ENCODE measurements at places on chromosomes 3 and 15. TPM values are rescaled to one million over a fixed set of nuclear protein-coding genes. Genes with fewer than 3 reads are reported as not detected.
A peak's percentile ranks its signal among the peaks of the same experiment; 100 is the strongest.

DNA sequence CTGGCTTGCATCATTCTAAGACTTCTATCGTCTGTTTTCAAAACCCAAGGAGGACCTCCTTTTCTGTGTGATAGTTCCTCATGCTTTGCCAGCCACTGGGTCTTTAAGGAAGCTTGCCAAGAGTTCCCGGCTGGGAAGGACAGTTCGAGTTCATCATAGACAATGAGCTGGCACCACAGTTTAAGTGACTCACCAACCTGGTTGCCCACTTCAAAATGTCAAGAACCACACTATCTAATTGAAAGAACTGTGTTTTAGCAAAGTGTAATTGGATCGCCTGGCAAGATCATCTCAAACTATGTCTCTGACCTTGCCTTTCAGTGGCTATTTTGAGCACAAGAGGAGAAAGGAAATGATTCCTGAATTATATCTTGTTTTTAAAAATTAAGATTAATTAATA lies 27.9 kb downstream of the SOX2 start:
- no peaks in the 10 kb centered on the region for H3K4me1 ChIP-seq
- no peaks in the 10 kb centered on the region for H3K36me3 ChIP-seq
- no peak for DNase-seq
- H3K27me3 ChIP-seq = no peaks in the 10 kb centered on the region
- H3K4me3 ChIP-seq = no peak overlapping the region

GRCh38 chr3:140760324-140761075 lies 82.6 kb downstream of the TRIM42 start:
- no peak overlapping the region for H3K4me3 ChIP-seq
- no peaks in the 10 kb centered on the region for H3K4me1 ChIP-seq
- no peaks in the 10 kb centered on the region for H3K36me3 ChIP-seq
- no peak overlapping the region for H3K27ac ChIP-seq
- no peak for DNase-seq

- no peak overlapping the region for H3K27ac ChIP-seq
- H3K36me3 ChIP-seq = no peaks in the 10 kb centered on the region
- DNase-seq = peak; percentile 90
- H3K4me3 ChIP-seq = no peak overlapping the region
- H3K27me3 ChIP-seq = no peaks in the 10 kb centered on the region
Observed at GRCh38 chr3:187319699-187320302, 28.3 kb upstream of the MASP1 start.

- DNase-seq = peak; percentile 92
- H3K36me3 ChIP-seq = no peaks in the 10 kb centered on the region
- H3K4me1 ChIP-seq = peaks cover 11% of the 10 kb centered on the region
- H3K4me3 ChIP-seq = peak overlapping the region; percentile 9
Observed at GRCh38 chr3:4355401-4356219, 52.4 kb downstream of the SETMAR start.

DNA sequence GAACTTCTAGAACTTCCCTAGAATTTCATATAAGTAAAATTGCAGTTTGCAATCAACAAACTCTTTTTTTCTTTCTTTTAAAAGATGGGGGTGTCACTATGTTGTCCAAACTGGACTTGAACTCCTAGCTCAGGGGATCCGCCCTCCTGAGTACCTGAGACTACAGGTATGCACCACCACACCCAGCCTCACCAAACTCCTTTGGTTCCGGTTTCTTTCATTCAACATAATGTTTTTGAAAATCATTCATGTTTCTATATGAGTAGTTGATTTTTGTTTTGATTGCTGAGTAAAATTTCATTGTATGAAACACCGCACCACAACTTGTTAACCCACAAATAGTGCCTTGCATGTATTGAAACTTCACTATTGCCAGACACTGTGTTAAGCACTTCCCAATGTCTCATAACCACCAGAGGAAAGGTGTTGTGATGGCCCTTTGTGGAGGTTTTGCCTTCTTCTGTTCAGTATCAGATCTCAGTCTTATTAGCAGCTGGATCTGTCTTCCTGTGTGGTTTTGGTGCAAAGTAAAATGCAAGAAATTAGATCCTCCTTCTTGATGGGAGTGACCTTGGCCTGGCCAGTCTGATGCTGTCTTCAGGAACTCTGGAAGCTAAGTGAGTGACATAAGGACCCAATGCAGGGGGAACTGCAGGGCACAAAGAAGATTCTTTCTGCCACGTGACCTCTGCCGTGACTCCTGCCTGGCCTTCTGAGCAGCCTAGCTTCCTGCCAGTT lies 78.8 kb upstream of the UBE2E1 start:
- DNase-seq = peak; percentile 41
- H3K27me3 ChIP-seq = no peaks in the 10 kb centered on the region
- no peaks in the 10 kb centered on the region for H3K4me1 ChIP-seq
- H3K36me3 ChIP-seq = no peaks in the 10 kb centered on the region
- H3K4me3 ChIP-seq = no peak overlapping the region
- no peak overlapping the region for H3K27ac ChIP-seq

DNA sequence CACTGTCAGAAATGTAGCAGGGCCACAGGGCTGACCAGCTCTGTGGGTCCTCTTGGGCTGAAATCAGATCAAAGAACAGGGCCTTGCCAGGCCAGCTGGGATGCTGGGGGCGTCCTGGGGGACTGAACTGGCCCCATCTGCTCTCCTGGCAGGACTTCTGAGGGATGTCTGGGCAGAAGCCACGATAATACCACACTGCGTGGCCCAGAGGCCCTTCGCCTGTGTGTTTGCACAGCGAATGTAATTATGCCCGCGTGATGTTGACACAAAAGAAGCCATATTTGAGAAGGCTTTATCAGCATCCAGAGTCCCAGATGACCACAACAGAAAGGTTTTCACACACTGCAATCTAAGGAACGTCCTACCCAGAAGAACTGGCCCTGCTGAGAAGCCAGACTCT lies 174.0 kb downstream of the RAB11A start:
- no peak for DNase-seq
- no peaks in the 10 kb centered on the region for H3K27me3 ChIP-seq
- no peaks in the 10 kb centered on the region for H3K4me1 ChIP-seq
- no peak overlapping the region for H3K27ac ChIP-seq

DNA sequence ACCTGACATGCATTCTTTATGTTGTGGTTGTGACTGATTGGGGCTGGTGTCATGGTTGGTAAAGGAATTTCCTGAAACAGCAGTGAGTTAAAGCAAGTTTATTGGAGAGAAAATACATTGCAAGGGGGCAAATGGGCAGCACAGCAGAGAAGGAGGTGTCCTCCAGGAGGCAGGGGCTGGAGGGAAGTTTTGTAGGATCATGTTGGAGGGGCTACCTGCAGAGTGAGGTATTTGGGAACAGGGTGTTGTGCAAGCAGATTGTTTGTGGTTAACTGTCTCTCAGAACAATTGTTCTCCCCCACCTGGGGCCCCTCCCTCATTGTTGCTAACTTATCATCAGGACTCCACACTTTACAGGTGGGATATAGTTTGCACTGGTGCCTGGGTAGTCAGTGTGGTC lies 196.0 kb downstream of the NSUN3 start:
- DNase-seq = no peak
- no peaks in the 10 kb centered on the region for H3K4me1 ChIP-seq
- H3K4me3 ChIP-seq = no peak overlapping the region
- no peak overlapping the region for H3K27ac ChIP-seq
- no peaks in the 10 kb centered on the region for H3K27me3 ChIP-seq

DNA sequence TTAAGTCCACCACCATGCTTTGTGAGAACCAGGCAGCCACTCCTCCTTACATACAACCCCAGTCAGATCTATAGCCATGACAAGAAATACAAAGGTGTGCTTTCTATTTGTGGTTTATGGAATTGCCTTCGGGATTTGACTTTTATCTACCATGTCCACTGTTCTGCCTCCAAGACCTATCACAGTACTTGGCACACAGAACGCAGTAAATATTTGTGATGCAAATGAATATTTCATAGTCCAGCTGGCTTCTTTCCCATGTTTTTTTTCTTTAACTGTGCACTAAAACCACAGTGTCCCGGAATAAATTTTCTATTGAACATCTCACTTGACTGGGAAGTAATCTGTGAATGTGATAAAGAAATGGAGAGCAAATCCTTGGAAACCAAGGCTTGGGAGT lies 314.7 kb downstream of the RORA start:
- no peak overlapping the region for H3K4me3 ChIP-seq
- no peaks in the 10 kb centered on the region for H3K36me3 ChIP-seq
- no peak overlapping the region for H3K27ac ChIP-seq
- H3K27me3 ChIP-seq = no peaks in the 10 kb centered on the region

DNA sequence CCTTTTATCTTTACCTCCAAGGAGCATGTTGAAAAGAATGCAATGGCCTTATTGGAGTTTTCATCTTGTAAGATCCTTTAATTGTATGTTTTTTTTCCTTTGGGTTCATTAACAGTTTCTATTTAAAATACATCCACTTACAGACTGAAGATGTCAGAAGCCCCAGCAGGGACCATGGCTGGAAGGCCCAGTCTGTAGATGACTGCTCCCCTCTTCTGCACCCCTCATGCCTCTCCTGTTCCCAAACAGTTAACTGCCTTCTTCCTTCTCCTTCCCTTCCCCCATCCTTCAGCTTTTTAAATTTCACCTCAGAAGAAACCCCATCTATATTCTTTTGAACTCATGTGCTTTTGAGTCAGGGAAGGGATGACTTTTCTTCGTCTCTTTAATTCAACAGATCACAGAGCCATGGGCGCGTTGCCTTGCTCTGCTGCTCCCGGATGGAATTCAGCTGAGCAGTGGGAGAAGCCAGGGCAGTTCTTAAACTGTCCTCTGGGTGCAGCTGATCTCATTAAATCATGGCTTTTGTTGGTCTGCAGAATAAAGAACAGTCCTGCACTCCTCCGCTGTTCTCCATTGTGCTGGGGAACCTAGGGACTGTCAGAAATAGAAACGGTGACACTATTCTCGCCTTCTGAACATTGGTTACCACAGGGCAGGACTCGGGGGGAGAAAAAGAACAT lies 71.5 kb upstream of the EIF1B start:
- no peaks in the 10 kb centered on the region for H3K4me1 ChIP-seq
- DNase-seq = no peak
- H3K36me3 ChIP-seq = no peaks in the 10 kb centered on the region
- H3K4me3 ChIP-seq = no peak overlapping the region
- no peaks in the 10 kb centered on the region for H3K27me3 ChIP-seq

GRCh38 chr3:136787349-136787748 lies 31.6 kb upstream of the SLC35G2 start:
- no peak overlapping the region for H3K4me3 ChIP-seq
- H3K27ac ChIP-seq = no peak overlapping the region
- peaks cover 6% of the 10 kb centered on the region for H3K4me1 ChIP-seq
- peak; percentile 6 for DNase-seq

DNA sequence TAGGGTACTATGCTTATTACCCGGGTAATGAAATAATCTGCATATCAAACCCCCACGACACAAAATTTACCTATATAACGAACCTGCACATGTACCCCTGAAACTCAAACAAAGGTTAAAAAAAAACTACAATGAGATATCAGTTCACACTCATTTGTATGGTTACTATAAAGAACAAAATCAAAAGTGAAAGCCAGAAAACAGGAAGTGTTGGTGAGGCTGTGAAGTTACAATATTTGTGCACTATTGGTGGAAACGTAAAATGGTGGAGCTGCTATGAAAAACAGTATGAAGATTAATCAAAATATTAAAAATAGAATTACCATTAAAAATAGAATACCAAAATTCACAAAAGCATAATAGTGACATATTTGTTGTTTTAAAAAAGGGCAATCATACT lies 128.9 kb downstream of the ZIC1 start:
- no peak overlapping the region for H3K4me3 ChIP-seq
- H3K36me3 ChIP-seq = no peaks in the 10 kb centered on the region
- H3K4me1 ChIP-seq = no peaks in the 10 kb centered on the region
- DNase-seq = no peak

DNA sequence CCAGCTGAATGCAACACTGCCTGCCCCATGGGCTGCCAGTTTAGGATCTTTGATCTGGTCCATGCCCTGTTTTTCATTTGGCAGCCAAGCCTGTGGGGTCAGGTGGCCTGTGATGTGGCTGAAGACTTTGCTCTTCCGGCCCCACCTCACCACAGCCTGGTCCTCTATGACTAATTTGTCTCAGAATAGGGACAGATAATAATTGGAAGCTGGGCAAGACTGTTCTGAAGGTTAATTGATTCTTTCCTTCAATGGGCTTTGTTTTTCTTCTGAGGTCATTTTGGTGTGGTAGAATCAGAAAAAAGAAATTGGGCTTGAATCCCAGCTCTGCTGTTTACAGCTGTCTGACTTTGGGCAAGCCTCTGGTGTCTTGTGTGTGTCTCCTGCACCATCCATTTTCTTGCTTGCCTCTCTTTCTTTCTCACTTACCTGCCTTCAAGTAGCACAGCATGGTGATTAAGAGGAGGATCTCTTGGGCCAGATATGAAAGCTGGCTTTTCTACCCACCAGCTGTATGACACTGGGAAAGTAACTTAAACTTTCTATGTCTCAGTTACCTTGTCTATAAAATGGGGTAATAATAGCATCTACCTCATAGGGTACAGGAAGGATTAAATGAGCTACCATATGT lies 24.2 kb downstream of the ABHD2 start:
- H3K4me3 ChIP-seq = no peak overlapping the region
- peaks cover 20% of the 10 kb centered on the region for H3K4me1 ChIP-seq
- H3K27ac ChIP-seq = no peak overlapping the region
- H3K36me3 ChIP-seq = peaks cover 2% of the 10 kb centered on the region
- DNase-seq = no peak
- H3K27me3 ChIP-seq = no peaks in the 10 kb centered on the region

DNA sequence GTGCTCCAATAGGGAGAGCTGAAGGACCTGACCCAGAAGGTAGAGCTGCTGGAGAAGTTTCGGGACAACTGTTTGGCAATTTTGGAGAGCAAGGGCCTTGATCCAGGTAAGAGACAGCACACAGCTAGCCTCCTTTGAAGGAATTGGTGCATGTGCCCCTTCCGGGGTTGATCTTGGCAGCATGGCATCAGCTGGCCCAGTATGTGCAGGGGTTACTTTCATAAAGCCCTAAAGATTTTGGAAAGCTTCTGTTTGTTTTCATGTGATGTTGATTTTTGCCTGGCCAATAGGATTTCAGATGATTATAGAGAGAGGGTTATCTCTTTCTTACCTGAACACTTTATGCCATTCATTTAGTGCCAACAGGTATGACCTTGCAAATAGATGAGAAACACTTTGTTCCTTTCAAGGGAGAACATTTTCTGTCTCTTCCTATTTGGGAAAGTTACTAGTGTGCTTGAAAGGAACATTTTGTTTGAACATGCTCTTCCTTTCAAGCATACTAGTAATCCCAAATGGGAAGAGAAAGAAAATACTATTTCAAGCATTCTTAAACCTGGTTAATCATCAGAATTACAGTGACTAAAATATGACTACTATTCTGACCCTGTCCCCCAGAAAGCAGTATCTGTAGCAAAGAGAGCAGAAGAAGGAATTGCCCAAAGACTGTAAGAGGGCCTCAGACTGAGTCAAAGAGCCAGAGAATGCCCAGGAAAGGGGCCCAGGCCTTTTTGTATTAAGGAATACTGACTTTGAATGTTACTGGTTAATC lies 7.5 kb downstream of the KNSTRN start:
- no peak for DNase-seq
- H3K27ac ChIP-seq = no peak overlapping the region
- peaks cover 9% of the 10 kb centered on the region for H3K36me3 ChIP-seq
- no peaks in the 10 kb centered on the region for H3K27me3 ChIP-seq

GRCh38 chr3:182027366-182027765 lies 315.6 kb downstream of the SOX2 start:
- H3K27me3 ChIP-seq = no peaks in the 10 kb centered on the region
- H3K4me1 ChIP-seq = no peaks in the 10 kb centered on the region
- H3K4me3 ChIP-seq = no peak overlapping the region
- H3K27ac ChIP-seq = no peak overlapping the region
- no peak for DNase-seq

The C3orf20 gene
- total RNA-seq = 0.16 TPM

The PLA2G4B gene
- 8.3 TPM for total RNA-seq

The OR5K1 gene
- not detected for total RNA-seq

The GLDN gene
- 4.0 TPM for total RNA-seq
